ENCODE measurements at places on chromosomes 2 and 18.

DNA sequence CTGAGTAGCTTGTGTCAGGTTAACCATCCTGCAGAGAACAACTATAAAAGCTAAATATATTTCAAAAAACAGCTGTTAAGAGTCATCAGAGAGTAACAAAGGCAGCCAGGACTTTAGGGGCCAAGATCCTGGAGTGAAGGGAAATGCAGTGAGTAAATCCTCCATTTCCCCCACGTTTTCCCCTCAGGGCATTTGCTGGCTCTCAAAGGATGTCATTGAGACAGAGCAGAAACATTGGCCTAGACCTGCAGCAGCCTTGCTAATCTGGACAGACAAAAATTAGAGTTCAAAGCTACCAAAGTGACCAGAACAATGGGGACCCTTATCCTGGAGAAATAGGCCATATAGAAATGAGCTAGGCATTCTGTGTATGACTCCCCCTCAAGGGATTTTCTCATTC, 21.1 kb upstream of the KLHL29 start:
- peaks cover 3% of the 10 kb centered on the region for H3K4me1 ChIP-seq
- H3K36me3 ChIP-seq: no peaks in the 10 kb centered on the region
- H3K27me3 ChIP-seq: peaks cover 19% of the 10 kb centered on the region
- no peak for DNase-seq
- no peak overlapping the region for H3K27ac ChIP-seq

DNA sequence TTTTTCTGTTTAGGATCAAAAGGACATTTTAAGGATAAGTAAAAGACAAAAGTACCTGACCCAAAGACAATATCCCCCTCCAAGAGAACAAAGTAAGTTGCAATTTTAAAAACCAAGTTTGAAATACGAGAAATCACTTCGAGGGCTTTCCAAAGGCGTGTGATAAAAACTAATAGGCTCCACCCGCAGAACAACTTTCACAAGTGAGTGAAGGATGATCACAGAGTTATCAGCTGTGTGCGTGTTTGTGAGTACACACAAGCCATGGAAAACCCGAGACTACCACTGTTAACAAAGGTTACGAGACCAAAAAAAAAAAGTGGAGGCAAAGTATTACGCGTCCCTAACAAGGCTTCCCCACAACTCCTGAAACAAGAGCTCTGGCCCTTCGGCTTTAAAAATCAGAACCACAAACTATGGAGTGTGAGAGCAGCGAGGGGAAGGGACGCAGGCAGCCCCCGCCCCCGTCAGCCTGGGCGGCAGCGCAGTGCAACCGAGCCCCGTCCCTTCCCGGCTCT, 719 bp downstream of the SMAD2 start:
- H3K36me3 ChIP-seq: no peaks in the 10 kb centered on the region
- H3K4me1 ChIP-seq: peaks cover 33% of the 10 kb centered on the region
- peak overlapping the region; percentile 79 for H3K27ac ChIP-seq
- H3K27me3 ChIP-seq: no peaks in the 10 kb centered on the region
- H3K4me3 ChIP-seq: peak overlapping the region; percentile 87

- no peak overlapping the region for H3K27ac ChIP-seq
- no peaks in the 10 kb centered on the region for H3K4me1 ChIP-seq
- H3K27me3 ChIP-seq: peaks cover 5% of the 10 kb centered on the region
- DNase-seq: no peak
- H3K4me3 ChIP-seq: no peak overlapping the region
Observed at GRCh38 chr2:8346208-8346607, 335.6 kb upstream of the ID2 start.

DNA sequence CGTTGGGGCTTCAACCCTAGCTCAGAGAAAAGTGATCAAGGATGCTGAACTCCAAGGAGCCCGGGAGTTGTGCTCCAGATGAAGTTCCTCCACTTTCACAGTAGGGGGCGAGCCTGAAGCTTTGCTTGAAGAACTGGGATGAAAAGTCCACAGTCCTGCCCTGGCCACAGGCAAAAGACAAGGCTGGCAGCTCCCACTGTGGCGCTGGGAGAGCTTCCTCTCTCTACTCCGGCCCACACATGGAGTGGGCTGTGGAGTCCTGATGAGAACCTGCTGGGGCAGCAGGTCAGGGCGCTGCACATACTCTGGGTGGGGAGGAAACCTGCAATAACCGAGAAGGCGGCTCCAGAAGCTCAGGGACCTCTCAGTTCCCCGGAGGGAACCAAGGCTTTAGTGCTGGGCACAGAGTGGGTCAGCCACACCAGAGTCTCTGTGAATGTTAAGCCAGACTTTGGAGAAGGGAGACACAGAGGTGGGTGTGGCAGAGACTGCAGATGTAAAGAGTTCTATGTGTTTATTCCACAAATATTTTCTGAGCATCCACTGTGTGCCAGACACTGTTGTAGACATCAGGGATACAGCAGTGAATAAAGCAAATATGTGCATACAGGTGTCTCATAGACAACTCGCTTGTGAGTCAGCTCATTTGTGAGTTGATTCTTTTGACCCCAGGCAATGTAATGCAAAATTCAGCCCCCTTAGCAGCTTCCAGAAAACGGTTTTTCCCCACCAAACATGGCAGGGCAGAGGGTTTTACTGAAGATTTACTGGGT, 48.0 kb upstream of the MRPL33 start:
- no peaks in the 10 kb centered on the region for H3K36me3 ChIP-seq
- no peak overlapping the region for H3K27ac ChIP-seq
- no peaks in the 10 kb centered on the region for H3K4me1 ChIP-seq

DNA sequence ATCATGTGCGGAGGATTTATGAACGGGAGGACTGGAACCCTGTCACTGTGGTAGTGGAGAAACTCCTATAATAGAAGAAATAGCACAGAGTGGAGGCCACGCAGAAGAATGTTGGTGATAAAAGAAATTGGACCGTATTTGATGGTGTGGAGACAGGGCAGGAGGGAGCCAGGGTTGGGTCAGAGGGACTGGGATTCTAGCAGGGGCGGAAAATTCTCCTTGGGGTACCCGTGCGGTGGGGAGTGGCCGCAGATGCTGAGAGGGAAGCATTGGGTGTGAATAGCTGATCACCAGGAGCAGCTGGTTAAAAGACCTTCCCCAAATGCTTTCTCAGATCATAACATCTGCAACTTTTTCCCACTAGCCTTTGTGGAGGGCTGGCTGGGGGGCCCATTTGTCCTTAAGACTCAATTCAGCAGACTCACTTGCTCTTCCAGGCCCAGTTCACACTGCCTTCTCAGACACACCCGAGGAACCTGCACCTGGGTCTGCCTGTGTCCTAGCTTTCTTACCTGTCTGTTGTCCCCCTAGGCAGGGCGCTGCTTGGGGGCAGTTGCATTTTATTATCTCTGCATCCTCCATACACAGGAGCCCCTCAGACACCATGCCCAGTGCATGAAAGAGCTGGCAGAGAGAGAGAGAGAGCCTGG, 7.1 kb downstream of the SH3BP4 start:
- H3K4me1 ChIP-seq: peaks cover 3% of the 10 kb centered on the region
- DNase-seq: no peak

GRCh38 chr2:36555789-36556188, 42.2 kb downstream of the FEZ2 start:
- H3K4me1 ChIP-seq: no peaks in the 10 kb centered on the region
- H3K27ac ChIP-seq: no peak overlapping the region
- no peak overlapping the region for H3K4me3 ChIP-seq

DNA sequence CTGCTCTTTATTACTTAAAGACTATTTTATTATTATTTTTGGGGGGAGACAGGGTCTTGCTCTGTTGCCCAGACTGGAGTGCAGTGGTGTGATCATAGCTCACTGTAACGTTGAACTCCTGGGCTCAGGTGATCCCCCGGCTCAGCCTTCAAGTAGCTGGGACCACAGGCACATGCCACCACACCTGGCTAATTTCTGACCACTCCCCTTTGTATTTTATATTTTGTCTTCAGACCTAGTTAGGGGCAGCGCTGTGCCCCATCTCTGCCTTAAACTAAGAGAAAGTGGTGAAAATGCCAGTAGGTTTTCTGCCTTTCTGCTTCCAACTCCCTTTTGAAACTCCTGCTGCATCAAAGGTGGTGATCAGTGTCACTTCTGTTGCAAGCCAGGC, 82.5 kb downstream of the LPIN1 start:
- peaks cover 37% of the 10 kb centered on the region for H3K4me1 ChIP-seq
- peak overlapping the region; percentile 62 for H3K27ac ChIP-seq
- DNase-seq: no peak
- peak overlapping the region; percentile 69 for H3K4me3 ChIP-seq

DNA sequence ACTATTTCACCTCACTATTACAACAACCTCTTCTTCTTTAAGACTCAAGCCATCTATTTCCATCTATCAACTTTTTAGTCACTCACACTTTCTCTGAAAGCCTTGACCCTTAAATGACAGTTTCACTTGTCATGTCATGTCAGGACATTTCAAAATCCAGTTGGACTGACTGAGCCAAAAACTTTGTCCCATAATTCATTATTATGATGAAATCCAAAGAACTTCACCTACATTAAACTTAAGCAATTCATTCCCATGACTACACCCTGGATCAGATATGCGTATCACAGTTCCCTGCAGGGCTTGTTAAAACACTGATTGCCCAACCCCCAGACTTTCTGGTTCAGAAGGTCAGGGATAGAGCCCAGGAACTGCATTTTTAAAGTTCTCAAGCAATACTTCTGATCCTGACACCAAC, 26.5 kb downstream of the LDAH start:
- H3K36me3 ChIP-seq: peaks cover 45% of the 10 kb centered on the region
- H3K4me3 ChIP-seq: no peak overlapping the region
- peaks cover 11% of the 10 kb centered on the region for H3K4me1 ChIP-seq
- H3K27me3 ChIP-seq: no peaks in the 10 kb centered on the region
- no peak for DNase-seq
- H3K27ac ChIP-seq: no peak overlapping the region

- no peak overlapping the region for H3K27ac ChIP-seq
- H3K4me3 ChIP-seq: no peak overlapping the region
- no peaks in the 10 kb centered on the region for H3K36me3 ChIP-seq
Observed at GRCh38 chr2:26590508-26590907, 50.7 kb downstream of the CIB4 start.

DNA sequence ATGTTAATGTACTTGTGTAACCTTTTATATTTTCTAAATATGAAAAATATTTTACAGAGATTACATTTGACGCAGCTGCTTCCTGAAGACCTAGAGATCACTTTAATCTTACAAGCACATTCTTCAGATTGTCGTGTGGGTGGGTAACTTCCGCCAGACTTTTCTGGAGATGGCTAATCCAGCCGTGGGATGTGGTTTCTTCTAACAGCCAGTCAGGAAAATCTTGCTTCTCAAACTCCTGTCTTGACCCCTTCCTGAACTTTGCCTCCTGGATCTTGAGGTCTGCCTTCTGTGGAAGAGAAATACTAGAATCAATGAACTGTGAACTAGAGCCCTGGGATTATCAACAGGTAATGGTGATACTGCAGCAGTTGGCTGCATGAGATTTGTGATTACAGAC, 401.6 kb upstream of the TNP1 start:
- H3K36me3 ChIP-seq: no peaks in the 10 kb centered on the region
- peaks cover 1% of the 10 kb centered on the region for H3K27me3 ChIP-seq
- H3K4me1 ChIP-seq: no peaks in the 10 kb centered on the region
- no peak overlapping the region for H3K27ac ChIP-seq
- no peak for DNase-seq

DNA sequence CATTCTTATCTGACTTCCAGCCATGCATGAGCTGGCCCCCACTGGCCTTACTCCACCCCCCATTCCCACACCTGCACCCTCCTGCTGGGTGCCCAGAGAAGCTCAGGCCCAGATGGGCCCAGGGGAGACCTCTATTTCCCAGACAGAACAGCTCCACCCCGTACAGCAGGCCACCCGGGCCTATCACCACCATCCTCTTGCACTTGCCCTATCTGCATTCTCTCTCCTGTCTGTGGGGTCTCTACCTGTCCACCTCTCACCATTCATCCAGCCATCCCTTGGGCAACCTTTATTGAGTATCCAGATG, 25.3 kb upstream of the TNS1 start:
- no peak overlapping the region for H3K4me3 ChIP-seq
- no peaks in the 10 kb centered on the region for H3K27me3 ChIP-seq
- no peaks in the 10 kb centered on the region for H3K36me3 ChIP-seq
- H3K4me1 ChIP-seq: no peaks in the 10 kb centered on the region
- no peak overlapping the region for H3K27ac ChIP-seq

- no peaks in the 10 kb centered on the region for H3K27me3 ChIP-seq
- H3K27ac ChIP-seq: no peak overlapping the region
- H3K4me3 ChIP-seq: no peak overlapping the region
Observed at GRCh38 chr18:63131106-63131958, 188.2 kb downstream of the BCL2 start.

DNA sequence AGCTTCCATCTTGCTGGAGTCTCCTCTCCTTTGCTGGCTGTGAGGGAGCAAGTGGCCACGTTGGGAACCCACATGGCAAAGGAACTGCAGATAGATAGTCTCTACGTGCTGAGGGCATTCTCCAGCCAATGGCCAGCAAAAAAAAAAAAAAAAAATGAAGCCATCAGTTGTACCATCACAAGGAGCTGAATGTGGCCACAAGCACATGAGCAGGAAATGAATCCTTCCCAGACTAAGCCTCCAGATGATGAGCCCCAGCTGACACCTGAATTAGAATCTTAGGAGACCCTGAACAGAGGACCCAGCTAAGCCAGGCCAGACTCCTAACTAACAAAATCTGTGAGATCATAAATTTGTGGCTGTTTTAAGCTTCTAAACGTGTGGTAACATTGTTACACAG, 57.9 kb downstream of the SPIRE1 start:
- peaks cover 3% of the 10 kb centered on the region for H3K4me1 ChIP-seq
- no peak for DNase-seq
- H3K36me3 ChIP-seq: no peaks in the 10 kb centered on the region
- no peak overlapping the region for H3K27ac ChIP-seq
- H3K27me3 ChIP-seq: no peaks in the 10 kb centered on the region
- H3K4me3 ChIP-seq: no peak overlapping the region

DNA sequence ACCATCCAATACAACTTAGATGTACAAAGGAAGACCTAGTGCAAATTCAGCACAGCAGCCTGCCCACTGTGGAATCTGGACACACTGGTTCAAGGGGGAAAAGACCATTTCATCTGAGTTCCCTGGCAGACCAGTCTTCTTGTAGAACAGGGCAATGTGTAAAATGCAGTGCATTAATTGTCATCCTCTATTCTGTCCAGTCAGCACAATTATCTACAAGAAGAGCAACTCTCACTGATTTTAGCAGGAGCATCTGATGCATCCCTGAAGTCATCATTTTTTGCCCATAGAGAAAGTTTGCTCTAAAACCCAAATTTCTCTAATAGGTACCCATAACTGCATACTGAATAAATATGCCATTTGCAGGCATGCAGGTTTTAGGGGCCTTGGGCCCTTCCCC, 81.8 kb upstream of the LYPD1 start:
- H3K4me1 ChIP-seq: peaks cover 5% of the 10 kb centered on the region
- DNase-seq: no peak
- no peak overlapping the region for H3K4me3 ChIP-seq
- H3K27ac ChIP-seq: no peak overlapping the region

DNA sequence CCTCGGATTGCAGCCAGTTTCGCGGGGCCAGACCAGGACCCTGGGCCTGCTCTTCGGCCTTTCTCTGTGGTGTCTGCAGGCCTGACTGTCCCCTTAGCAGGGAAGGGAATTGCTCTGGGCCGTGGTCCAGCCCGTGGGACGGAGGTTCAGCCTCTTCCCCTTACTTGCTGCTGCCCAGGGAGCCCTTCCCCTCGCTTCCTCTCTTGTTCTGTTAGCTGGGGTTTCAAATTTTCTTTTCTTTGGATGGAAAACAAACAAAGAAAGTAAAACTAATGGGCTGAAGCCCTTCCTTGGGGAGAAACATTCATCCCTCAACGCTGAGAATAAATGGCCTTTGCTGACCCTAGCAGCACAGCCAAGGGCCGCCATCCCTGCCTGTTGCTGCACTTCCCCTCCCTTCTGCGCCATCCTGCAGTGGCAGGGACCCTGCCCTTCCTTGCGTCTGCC, 52.4 kb downstream of the ASAP2 start:
- H3K4me3 ChIP-seq: no peak overlapping the region
- H3K27ac ChIP-seq: no peak overlapping the region
- H3K36me3 ChIP-seq: no peaks in the 10 kb centered on the region
- H3K4me1 ChIP-seq: no peaks in the 10 kb centered on the region
